NCI-H1436 (cell line): ENCODE measurements at places on chromosomes 6 and 20.

- no peak for DNase-seq
Measured at GRCh38 chr20:32583581-32584070, 1.5 kb downstream of the NOL4L start.

DNA sequence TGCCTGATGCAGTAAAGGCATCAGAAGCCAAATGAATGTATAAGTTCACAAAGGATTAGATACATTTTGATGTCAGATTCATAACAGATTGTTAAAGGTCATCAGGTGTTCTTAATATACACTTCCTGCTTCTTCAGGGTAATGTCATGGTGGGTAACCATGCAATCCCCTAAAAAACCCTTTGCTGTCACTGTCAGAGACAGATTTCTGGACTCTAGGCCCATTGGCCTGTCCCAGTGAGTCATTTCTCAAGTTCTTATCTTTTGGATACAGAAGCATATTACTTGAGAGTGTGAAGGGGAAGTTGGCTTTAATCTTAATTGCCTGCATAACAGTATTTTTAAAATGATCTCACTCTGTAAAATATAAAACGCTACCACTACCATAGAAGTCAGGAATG lies 895.6 kb upstream of the MAP3K7 start:
- DNase-seq: no peak

DNA sequence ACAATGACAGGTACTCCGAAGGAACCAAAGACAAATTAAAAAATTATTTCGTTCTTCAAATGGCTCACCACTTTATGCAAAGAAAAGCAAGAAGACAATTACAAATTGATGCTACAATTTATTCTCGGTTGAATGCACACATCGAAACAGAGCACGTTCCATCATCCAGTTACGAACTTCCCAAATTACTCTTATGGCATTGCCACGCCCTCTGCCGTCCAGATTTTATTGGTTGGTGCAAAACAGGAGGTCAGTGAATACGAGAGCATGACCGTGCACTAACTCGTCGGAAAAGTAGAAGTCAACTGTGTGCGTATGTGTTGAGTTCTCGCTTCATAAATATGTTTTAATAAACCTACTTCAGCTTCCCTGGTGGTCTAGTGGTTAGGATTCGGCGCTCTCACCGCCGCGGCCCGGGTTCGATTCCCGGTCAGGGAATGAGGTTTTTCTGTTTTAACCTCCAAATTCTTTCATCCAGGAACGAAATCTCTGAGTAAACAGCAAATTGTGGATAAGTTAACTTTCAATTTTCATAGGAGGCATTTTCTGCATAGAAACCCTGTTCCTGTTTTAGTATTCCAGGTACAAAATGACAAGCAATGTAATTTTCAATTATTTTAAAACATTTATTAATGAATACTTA lies 23.2 kb downstream of the ZNF311 start:
- peak; percentile 67 for DNase-seq

DNA sequence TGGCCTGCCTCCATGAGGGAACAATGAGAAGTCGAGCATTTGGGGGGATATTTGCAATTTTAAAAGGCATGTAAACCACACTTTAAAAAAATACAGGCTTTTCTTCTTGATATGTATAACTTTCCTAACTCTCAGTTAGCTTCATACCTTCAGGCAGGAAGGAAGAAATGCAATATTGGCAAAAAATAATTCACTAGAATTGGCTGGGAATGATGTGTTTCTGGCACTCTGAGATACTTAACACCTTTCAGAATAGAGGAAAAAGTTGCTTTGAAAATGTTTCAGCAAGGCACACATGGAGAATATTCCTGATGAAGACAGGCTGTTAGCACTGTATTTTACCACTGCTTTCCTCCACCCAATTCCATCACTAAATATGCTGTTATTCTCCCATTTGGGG lies 747.6 kb downstream of the HDGFL1 start:
- no peak for DNase-seq

- no peak for DNase-seq
Measured at GRCh38 chr6:16386057-16386456, 147.7 kb downstream of the GMPR start.

- DNase-seq: no peak
Measured at GRCh38 chr20:61810738-61811135, 254.9 kb downstream of the TAF4 start.

- DNase-seq: no peak
Measured at GRCh38 chr6:116386581-116387299, 16.0 kb downstream of the DSE start.
